ENCODE measurements at places on chromosomes 6 and 20. TPM values are rescaled to one million over a fixed set of nuclear protein-coding genes. Genes with fewer than 3 reads are reported as not detected.

- DNase-seq, result no peak
These were observed 29.7 kb upstream of the ANGPT4 start for GRCh38 chr20:945841-946240.

GRCh38 chr20:41392871-41393704, 26.5 kb upstream of the EMILIN3 start:
- DNase-seq, result no peak

GRCh38 chr20:38112930-38113294, 52.2 kb downstream of the TGM2 start:
- no peak for DNase-seq

- no peak for DNase-seq
These were observed 705 bp upstream of the UTRN start for GRCh38 chr6:144284478-144284782.

GRCh38 chr20:32439132-32439829, 81.2 kb downstream of the ASXL1 start:
- DNase-seq, result no peak

Gene TBXT
- total RNA-seq, result not detected
